ENCODE measurements at places on chromosomes 11 and 22.

GRCh38 chr11:134482865-134483264 lies 70.8 kb upstream of the B3GAT1 start:
- no peak for DNase-seq

DNA sequence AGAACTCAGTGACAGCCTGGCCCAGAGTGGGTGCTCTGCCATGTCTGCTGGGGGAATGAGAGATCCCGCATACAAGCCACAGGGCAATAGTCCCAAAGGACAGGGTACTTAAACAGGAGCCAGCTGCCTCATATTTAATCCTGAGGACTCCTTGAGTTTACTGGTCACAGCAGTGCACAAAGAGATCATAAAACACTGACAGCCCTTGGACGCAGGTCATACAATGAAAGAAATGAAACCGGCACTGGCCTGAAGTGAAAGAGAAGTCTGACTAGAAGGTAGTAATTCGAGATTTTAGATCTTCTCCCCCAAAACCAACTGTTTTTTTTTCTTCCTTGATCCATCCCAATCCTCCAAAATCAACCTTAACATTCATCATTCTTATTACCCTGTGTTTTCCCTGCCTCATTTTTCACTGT lies 299.8 kb upstream of the SYN3 start:
- DNase-seq = no peak

DNA sequence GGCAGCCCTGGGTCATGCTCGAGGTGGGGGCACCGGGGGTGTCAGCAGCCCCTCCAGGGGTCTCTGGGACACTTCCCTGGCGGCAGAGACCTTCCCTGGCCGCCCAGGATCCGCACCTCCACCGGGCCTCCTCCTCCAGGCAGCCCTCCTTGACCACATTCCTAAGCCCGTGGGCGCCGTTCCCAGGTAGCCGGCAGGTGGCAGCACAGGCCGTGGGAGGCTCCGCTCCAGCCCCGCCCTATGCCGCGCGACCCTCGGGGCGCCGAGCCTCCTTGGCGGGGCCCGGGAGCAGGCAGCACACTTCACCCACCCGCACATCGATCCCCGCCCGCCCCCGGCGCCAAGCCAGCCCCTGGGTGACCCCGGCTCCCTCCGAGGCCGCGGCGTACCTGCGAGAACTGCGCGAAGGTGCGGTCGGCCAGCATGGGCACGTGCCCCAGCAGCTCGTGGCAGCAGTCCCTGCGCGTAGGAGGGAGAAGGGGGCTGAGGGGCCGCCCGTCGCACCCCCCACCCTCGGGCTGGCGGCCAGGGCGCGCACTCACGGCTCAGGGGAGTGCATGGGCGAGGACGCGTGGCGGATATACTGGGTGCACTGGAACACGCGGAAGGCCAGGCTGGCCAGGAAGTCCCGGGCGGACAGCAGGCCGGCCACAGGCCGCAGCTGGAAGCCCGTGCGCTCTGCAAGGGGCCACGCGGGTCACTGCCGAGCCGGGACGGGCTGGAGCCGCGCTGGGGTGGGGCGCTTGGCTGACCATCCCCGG lies 5.3 kb upstream of the INS start:
- DNase-seq = peak; percentile 29

DNA sequence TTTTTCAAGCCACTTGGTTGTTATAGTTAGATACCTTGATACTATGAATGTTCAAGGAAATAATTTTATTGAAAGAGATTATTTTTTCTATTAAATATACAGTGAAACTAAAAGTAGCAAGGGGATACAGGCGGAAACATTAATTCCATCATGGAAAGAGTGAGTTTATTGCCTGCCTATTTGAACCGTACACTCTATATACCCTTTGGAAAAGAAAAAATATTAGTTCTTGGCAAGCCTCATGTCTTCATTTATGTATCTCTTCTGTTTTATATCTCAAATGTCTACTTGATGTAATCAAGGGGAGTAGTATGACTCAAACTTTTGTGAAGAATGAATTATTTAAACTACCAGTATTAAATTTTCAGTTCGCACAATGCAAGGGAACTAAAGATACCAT lies 54.0 kb downstream of the GAS2 start:
- no peak for DNase-seq

DNA sequence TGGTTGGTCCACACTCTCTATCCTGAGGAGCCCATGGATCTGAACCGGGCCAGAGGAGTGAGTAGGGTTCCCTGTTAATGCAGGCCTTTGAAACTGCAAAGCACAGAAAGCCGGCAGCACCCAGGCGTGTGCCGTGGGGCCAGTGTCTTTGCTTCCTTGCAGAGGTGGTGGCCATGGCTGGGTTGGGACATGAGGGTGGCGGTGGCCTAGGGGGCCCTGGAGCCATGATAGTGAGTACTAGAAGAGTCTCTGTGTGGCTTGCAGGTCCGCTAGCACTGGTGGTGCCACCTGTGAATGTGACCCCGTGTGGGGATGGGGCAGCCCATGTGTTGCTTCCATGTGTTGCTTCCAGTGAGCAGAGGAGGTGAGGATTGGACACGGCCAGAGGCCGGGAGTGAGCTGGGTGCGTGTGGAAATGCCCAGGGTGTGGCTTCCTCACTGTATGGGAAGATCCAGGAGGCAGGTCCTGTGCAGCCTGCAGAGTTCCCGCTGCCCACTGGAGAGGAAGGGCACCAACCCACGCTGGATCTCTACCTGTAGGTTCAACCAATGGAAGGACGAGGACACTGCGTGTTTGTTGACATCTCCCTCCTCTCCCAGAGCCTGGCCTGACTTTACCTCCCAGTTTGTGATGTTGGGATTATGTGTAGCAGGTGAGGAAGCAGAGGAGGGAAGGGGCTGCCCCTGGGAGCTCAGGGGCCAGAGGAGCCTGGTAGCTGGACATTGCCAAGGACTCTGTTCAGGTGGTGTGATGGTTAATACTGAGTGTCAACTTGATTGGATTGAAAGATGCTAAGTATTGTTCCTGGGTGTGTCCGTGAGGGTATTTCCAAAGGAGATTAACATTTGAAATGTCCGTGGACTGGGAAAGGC lies 796.6 kb downstream of the TBC1D22A start:
- no peak for DNase-seq

GRCh38 chr11:36385121-36385970 lies 89.3 kb downstream of the PRR5L start:
- DNase-seq = no peak

Data from natural killer cell (primary cell).